Gastrocnemius medialis (tissue), 4 donors: ENCODE measurements at places on chromosomes 5 and 9. TPM values are rescaled to one million over a fixed set of nuclear protein-coding genes. Genes with fewer than 3 reads are reported as not detected.

CCL27 gene
- not detected for total RNA-seq

ESM1 gene
- total RNA-seq: 0.46 TPM

BTNL8 gene
- total RNA-seq: 0.20 TPM

GALNT12 gene
- 1.6 TPM for total RNA-seq

PCDHB11 gene
- total RNA-seq: 0.46 TPM

CCDC112 gene
- total RNA-seq: 2.1 TPM

PCAT7 gene
- total RNA-seq: not detected

PCDHGA7 gene
- 1.9 TPM for total RNA-seq

LIFR gene
- 233 TPM for total RNA-seq

ABO gene
- not detected for total RNA-seq

SLC25A2 gene
- not detected for total RNA-seq

PCDHGC4 gene
- total RNA-seq: not detected

DMGDH gene
- 1.8 TPM for total RNA-seq

SH2D3C gene
- total RNA-seq: 4.7 TPM

RGMB gene
- 20.1 TPM for total RNA-seq

C9orf40 gene
- total RNA-seq: 3.1 TPM

CD14 gene
- 12.2 TPM for total RNA-seq

NPR3 gene
- total RNA-seq: 1.5 TPM

PTPA gene
- total RNA-seq: 57.6 TPM

TMEM171 gene
- total RNA-seq: 0.27 TPM

WDR5 gene
- total RNA-seq: 31.6 TPM

TOR4A gene
- total RNA-seq: 2.8 TPM

FAM153A gene
- total RNA-seq: not detected

HRCT1 gene
- 3.2 TPM for total RNA-seq

RANBP17 gene
- total RNA-seq: 3.2 TPM

GARIN3 gene
- not detected for total RNA-seq

SPATA31D4 gene
- not detected for total RNA-seq

PPP1R26 gene
- 5.9 TPM for total RNA-seq

RETREG1 gene
- total RNA-seq: 380 TPM

IFNA13 gene
- not detected for total RNA-seq

UTP15 gene
- total RNA-seq: 19.5 TPM

STK32A gene
- total RNA-seq: 1.7 TPM

PTPRD gene
- total RNA-seq: 2.0 TPM

DMRT3 gene
- total RNA-seq: 0.33 TPM

TXNDC8 gene
- total RNA-seq: not detected

GAS1 gene
- total RNA-seq: 32.9 TPM

CXCL14 gene
- 16.4 TPM for total RNA-seq

SPINK6 gene
- total RNA-seq: not detected

PTGS1 gene
- total RNA-seq: 1.0 TPM

TRAF2 gene
- 3.5 TPM for total RNA-seq

IL13 gene
- not detected for total RNA-seq

PCDHA4 gene
- total RNA-seq: 0.23 TPM

CNTFR gene
- total RNA-seq: 112 TPM

PLAC8L1 gene
- total RNA-seq: not detected

TUSC1 gene
- total RNA-seq: 7.0 TPM

COL5A1 gene
- total RNA-seq: 2.1 TPM
